ENCODE measurements at places on chromosomes 2 and 18.

DNA sequence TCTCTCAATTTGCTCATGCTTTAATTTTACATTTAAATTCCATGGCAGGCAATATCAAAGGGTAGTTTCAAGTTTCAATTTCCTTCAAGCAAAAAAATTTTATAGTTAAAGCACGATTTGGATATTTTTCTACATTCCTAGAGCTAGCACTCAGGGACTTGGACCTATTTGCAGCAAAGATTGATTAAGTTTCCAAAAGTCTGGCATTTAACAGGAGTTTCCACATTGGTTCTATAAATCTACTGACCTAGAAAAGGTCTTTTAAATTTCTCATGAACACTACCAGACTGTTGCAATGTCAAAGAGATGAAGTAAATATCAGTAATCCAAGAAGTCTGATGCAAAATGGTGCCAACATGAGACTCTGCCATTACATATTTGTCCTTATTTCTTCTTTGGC, 253.7 kb upstream of the LINC00305 start:
- no peak for DNase-seq

GRCh38 chr2:35530615-35531135, 824.9 kb upstream of the CRIM1 start:
- DNase-seq, result no peak

DNA sequence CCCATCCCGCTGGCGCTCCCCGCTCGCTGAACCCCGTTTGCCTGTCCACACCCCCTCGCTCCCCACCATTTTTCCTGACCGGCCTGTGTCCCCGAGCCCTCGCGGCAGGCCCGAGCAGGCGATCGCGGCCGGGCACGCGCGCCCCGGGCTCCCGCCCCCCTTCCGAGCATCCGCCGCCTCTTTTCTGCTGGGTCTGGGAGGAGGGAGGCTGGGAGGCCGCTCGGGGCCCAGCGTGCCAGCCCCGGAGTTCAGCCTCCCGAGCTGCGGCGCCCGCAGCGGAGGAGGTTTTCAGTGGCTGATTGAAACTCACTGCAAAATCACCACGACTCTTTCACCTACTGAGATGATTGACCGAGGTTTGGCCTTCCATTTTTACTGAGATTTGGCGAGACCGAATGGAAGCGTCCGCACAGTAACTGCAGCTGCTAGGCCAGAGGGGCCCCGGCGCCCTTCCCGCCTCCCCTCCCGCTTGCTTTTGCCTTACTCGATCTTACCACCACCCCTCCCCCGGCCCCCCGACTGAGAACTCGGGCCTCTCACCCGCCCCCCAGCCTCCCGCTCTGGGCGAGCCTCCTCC, 4.8 kb downstream of the SOX11 start:
- peak; percentile 66 for DNase-seq

- DNase-seq, result no peak
Measured at GRCh38 chr18:42446195-42446594, 491.2 kb downstream of the PIK3C3 start.

DNA sequence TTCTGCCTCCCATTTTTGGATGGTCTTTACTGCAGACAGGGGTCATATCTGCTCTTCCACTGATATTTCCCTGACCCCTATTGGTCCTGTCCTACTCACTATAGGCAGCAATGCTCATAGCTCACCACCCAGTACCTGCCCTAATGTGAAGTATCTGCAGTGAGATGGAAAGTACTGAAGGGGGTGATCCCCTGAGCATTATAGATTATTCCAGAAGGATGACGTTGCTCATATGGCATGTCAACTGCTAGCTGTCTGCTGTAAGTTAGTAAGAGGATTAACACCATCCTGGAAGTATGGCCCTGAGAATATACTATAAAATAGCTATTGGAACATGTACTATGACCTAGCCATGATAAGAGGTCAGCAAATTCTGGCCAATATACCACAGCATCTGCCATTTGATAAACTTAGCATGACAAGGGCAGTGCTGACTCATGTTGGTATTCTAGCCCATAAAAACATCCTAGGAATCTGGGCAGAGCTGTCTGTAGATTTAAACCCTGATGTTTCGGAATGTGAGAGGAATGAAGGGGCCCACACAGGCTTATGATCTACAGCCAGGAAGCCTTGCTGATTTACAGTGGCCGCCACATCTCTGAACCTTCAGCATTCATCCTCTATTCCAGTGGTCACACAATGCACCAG, 451.4 kb downstream of the TNS1 start:
- DNase-seq, result no peak

GRCh38 chr2:27792759-27793158, 21.2 kb downstream of the MRPL33 start:
- DNase-seq, result no peak

- DNase-seq, result no peak
Measured at GRCh38 chr2:231312066-231312465, 83.4 kb upstream of the B3GNT7 start.

- DNase-seq, result no peak
Measured at GRCh38 chr2:6994536-6995128, 77.4 kb downstream of the RNF144A start.

- peak; percentile 61 for DNase-seq
Measured at GRCh38 chr2:26745609-26746327, 18.3 kb upstream of the SLC35F6 start.

GRCh38 chr2:113854208-113854607, 35.7 kb upstream of the ACTR3 start:
- DNase-seq, result no peak

GRCh38 chr18:35457140-35457704, 40.5 kb downstream of the INO80C start:
- no peak for DNase-seq

- no peak for DNase-seq
Measured at GRCh38 chr2:239164335-239164871, 236.4 kb downstream of the HDAC4 start.

DNA sequence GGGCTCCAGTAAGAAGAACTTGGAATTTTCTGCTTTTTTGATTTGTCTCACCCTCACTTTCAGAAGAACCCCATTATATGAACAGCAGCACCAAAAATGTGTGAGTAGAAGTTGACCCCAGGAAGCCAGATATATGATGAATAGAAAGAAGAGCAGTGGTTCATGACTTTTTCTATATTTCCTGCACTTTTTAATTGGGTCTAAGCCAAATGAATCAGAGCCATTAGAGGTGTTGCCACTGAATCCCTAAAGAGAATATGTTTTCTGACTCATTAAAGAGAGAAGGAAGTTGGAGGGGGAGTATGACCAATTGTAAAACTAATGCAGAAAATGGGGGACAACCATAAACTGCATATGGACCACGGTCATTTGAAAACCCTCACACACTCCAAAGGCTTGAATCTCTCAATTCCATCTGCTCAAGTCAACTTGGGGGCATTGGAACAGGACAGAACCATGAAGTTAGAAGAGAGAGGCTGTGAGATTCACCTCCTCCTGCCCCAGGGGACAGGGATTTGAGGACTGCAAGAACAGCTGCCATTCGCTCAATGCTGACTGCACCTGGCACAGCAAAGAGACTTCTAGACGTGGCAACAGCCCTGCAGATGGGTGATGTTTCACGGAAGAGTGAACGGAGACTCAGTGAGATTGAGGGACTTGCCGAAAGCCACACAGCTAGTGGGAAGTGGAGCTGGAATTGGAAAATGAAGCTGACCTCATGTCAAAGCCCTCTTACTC, 3.0 kb downstream of the DAPL1 start:
- peak; percentile 19 for DNase-seq

- DNase-seq, result no peak
Measured at GRCh38 chr2:64036034-64036705, 16.9 kb upstream of the VPS54 start.

- no peak for DNase-seq
Measured at GRCh38 chr2:44100351-44100750, 68.3 kb upstream of the PPM1B start.

GRCh38 chr2:8542381-8543059, 139.3 kb upstream of the ID2 start:
- no peak for DNase-seq

DNA sequence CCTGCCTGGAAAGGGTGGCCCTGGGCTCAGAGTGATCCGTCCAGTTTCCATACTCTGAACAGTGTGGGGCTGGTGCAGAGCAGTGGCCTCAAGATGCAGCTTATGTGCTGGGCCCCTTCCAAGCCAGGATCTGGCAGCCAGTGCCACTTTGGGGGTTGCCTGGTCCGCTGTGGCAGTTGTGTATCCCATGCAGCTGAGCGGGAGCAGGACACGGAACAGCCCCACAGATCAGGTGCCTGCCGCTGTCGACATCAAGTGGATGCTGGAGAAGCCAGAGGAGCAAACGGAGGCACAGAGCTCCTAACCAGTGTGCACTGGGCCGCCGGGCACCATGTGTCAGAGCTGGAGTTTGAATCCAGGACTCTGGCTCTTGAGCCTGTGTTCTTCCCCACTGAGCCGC, 112.0 kb downstream of the CABLES1 start:
- no peak for DNase-seq

DNA sequence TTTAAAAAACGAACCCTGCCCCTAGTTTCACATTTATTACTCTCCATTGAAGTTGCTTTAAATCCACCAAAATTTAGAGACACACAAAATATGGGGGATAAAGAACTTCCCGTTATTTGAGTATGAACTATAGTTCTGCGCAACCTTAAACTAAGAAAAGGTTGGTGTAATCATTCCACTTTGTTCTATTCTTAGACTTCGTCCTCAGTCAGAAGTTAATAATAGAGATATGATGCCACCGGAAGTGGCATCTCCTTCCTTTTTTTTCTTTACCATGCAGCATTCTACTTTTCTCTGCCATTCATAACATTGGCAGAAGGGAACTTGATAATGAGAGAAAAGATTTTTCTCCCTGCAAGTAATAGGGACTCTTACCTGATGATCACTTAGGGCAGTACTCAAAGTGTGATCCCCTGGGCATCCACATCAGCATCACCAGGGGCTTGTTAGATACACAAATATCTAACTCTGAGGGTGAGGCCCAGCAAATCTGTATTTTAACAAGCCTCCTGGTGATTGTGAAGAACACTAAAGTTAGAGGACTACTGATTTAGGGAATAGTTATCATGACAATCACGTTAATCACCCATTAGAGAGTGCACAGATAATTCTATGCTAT, 147.7 kb upstream of the DTNA start:
- DNase-seq, result no peak

DNA sequence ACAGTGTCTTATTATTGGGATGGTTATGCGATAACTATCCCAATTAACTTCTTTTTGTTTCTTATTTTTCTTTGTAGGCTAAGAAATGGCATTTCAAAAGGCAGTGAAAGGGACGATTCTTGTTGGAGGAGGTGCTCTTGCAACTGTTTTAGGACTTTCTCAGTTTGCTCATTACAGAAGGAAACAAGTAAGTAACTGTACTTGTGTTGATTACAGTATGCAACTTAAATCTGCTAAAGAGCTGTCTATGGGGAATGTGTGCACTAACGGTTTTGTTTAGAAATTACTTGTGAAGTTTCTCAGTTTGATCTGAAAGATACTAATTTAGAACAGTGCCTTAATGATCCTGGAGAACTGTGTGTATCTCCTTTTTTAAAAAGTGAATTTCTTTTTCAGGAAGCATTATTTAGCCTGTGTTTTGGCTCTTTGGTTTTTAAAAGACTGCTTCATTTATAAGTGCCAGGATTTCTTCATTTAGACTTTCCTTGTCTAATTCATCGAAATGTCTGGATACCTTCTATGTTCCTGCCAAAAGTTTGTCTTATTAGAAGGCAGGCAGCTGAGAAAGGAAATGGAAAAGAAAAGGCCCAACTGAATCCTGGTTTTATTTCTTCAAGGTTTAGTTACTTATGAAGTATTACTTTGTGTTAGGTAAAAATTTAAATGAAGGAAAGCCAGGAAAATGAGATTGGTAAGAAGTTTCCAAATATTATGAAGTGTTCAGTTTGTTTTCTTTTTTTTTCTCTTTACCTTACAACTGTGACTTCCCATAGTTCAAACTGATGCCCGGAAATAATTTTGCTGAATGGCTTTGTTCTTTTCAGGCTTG, 40.1 kb downstream of the GPD2 start:
- DNase-seq, result no peak

DNA sequence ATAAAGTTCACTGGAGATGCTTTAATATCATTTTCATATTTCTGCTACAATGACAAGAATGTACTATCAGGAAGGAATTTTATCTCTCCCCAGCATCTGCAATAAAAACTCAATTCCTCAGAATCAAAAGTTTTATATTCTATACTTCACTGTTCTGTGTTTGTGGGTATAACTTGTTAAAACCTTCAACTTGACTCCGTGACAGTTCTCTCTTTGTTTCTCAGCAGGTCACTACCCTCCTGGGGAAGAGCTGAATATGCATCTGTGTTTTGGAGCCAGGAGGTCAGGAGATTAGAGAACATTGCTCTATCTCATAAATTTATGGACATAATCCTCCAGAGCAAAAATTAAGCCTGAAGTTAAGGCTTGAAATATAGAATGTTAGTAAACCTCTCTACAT, 411.4 kb downstream of the TRIB2 start:
- no peak for DNase-seq

- no peak for DNase-seq
Measured at GRCh38 chr2:223969856-223970255, 12.6 kb downstream of the MRPL44 start.

GRCh38 chr2:218035463-218036100, 32.8 kb upstream of the TNS1 start:
- DNase-seq, result no peak

GRCh38 chr18:70365361-70365760, 76.5 kb downstream of the SOCS6 start:
- DNase-seq, result no peak

DNA sequence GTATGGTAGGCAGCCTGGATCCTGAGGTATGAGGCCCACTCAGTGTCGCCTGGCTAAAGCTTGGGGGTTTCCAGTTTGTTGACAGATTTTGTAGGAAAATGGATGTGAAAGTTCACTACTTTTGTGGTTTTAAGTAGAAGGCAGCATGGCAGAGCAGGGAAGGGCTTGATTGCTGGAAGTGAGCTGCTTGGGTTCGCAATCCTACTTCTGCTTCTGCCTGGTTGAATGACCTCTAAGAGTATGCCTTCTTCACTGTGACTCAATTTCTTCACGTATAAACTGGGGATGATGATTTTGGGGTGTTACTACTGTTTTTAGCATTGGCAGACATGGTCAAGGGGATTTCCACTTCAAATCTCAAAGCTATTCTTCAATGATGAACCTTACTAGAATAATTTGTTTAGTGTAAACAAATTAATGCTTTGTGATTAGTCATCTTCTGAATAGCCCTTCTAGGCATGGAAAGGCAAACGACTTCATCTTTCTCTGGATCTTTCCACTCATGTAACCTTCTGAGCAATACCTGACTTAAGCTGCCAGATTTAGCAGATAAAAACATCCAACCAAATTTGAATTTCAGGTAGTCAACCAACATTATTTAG, 13.2 kb downstream of the BMP10 start:
- no peak for DNase-seq

GRCh38 chr2:200733713-200734198, 78.0 kb upstream of the BZW1 start:
- no peak for DNase-seq

GRCh38 chr2:112644155-112644932, 1.4 kb upstream of the SLC20A1 start:
- no peak for DNase-seq

- DNase-seq, result no peak
Measured at GRCh38 chr18:59033359-59033758, 106.3 kb upstream of the SEC11C start.

GRCh38 chr2:135820003-135820618, 16.9 kb downstream of the LCT start:
- DNase-seq, result no peak
